ENCODE measurements at places on chromosomes 13 and 19.

DNA sequence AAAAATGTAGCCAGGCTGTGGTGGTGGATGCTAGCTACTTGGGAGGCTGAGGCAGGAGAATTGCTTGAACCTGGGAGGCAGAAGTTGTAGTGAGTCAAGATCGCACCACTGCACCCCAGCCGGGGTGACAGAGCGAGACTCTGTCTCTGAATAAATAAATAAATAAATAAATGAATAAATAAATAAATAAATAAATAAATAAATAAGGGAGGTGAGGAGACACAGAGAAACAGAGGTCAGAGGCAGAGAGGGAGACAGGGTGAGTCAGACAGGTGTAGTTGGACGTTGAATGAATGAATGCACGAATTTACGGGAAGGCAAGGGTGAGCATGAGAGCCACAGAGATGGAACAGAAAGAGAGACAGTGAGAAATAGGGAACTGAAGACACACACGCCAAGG lies 3.1 kb downstream of the RAB4B start:
- no peak for DNase-seq

GRCh38 chr13:33776239-33776881 lies 41.6 kb upstream of the RFC3 start:
- no peak for DNase-seq

DNA sequence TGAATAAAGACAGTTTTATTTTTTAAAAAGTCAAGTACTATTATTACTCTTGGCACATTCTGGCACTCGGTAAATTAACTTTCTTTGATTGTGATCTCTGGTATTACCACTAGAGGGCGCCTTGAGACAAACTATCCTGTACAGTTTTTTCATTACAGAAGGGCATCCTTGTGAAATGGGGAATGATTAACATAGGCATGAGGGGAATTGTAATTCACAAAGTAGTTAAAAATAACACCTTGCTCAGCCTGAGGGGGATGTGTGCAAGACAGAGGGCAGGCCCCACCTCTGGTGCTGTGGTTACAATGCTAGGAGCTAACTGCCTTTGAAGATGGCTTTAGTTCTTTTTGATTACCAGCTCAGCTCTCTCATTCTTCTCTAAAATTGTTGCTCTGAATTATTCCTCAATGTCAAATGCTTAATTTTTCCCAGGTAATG lies 24.2 kb upstream of the C1QTNF9B start:
- peak; percentile 51 for DNase-seq

- DNase-seq, result no peak
These were observed 20.4 kb downstream of the RNF17 start for GRCh38 chr13:24784319-24784718.

GRCh38 chr19:56476093-56476492 lies 1.1 kb downstream of the ZNF667 start:
- no peak for DNase-seq

GRCh38 chr19:32889137-32889934 lies 19.8 kb upstream of the SLC7A9 start:
- no peak for DNase-seq

DNA sequence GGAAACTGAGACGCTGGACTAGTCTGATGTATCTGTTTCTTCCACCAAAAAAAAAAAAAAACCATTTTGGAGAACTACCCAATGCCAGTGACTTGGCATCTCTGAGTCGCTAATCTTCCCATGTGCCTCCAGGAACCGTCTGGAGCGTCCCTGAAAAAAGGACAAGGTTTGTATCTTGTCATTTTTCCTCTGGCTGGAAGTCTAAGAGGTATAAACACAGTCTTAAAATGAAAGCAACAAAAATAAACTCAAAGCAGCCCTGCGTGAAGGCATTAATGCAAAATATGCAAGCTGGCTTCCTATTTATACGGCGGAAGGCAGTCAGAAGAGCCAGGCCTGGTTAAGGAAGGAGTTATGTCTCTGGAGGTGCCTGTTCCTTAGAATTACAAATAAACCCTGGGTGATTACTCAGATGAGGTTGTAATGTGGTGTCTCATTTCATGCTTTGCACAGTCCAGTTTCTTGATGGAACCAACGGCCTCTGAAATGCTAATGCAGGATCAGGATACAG lies 20.3 kb downstream of the ACTN4 start:
- DNase-seq, result no peak
